Naive thymus-derived CD8-positive, alpha-beta T cell (primary cell): ENCODE measurements at places on chromosomes 5 and 9.

- no peak for DNase-seq
Measured at GRCh38 chr5:173895401-173896165, 7.4 kb downstream of the CPEB4 start.

- no peak for DNase-seq
Measured at GRCh38 chr9:91306296-91306630, 55.5 kb downstream of the AUH start.

- DNase-seq, result no peak
Measured at GRCh38 chr5:77957-78804, 13.8 kb upstream of the PLEKHG4B start.

GRCh38 chr9:77725820-77726219 lies 77.7 kb upstream of the GNA14 start:
- DNase-seq, result peak; percentile 4

DNA sequence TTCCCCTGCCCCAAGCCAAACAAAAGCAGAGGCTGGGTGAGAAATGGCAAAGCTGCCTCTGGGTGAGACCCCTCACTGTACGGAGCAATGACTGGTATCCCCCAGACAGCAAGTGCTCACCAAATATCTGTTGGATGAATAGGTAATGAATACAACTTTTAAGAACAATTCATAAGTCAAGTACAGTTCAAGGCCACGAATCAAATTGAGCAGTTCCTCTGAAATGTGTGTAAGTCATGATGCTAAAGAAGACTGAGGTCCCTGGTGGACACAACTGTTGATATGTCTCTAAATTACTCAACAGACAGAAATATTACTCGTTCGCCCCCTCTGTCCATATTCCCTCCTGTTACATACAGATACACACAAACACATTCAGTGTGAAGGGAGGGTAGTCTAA lies 160.7 kb downstream of the GLIS3 start:
- no peak for DNase-seq

GRCh38 chr9:136426787-136427186 lies 12.9 kb downstream of the INPP5E start:
- no peak for DNase-seq

DNA sequence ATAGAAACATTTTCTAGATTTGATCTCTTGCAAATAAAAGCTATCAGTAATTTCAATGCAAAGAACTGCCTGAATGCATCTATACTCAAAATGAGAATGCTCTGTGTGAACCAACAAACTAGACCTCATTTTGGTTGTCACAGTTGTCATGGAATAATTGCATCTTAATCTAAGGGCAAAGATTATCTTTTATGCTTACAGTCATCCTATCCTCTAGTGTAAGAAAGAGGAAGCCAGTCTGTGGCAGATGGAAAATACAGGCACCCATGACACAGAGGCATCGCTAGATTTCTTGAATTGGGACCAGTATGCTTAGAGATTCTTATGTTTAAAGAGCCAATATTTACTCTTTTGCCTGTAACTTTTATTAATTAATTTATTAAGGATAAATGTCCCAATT lies 95.0 kb downstream of the MACIR start:
- no peak for DNase-seq

GRCh38 chr5:170353011-170353761 lies 36.0 kb downstream of the KCNMB1 start:
- DNase-seq, result no peak

DNA sequence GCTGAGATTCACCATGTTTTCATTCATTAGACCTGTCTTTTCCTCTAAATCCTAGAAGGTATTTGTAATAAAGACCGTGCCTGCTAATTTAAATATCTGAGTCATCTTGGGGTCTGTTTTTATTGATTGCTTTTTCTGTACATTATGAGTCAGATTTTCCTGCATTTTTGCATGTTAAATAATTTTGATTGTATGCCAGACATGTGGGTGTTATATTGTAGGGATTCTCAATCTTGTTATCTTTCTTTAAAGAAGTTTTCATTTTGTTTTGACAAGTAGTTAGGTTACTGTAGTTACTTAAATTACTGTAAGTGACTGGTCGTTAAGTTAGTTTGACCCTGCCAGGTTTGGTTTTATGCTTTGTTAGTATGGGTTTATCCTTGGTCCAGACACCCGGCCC lies 35.1 kb downstream of the EXOSC2 start:
- DNase-seq, result no peak

- no peak for DNase-seq
Measured at GRCh38 chr5:156529892-156530291, 202.9 kb downstream of the SGCD start.

GRCh38 chr5:144598451-144599068 lies 427.9 kb downstream of the KCTD16 start:
- no peak for DNase-seq

DNA sequence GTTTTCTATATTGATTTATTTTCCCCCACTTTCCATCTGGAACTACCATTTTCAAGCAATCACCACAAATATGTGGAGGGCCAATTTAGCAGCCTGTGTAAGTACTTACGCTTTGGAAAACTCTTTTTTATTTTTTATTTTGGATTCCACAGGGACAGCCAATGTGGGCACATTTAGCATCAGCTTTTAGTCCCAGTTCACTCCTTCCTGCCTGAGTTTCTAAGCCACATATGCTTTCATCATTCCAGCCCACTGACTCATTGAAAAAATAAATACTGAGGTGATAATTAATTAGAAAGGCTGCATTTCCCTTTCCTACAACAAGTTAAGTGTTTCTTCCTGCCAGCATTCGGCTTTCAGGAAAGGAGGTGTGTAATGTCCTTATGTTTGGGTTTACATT lies 76.8 kb downstream of the TMEM167A start:
- DNase-seq, result no peak

DNA sequence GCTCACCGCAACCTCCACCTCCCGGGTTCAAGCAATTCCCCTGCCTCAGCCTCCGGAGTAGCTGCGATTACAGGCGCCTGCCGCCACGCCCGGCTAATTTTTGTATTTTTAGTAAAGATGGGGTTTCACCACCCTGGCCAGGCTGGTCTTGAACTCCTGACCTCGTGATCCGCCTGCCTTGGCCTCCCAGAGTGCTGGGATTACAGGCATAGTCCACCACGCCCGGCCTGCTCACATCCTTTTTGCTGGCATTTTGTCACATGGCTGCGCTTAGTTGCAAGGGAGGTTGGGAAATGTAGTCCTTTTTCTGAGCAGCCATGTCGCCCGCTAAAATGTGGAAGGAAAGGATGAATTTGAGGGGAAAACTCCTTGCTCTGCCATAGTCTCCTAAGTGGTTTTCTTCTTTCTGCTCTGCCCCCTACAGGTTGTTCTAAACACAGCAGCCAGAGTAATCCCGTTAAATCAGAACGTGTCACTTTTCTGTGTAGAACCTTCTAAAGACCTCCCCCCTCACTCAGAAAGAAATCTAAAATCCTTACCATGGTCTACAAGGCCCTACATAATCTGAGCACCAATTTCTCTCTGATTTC lies 57.8 kb upstream of the HSPA9 start:
- no peak for DNase-seq

DNA sequence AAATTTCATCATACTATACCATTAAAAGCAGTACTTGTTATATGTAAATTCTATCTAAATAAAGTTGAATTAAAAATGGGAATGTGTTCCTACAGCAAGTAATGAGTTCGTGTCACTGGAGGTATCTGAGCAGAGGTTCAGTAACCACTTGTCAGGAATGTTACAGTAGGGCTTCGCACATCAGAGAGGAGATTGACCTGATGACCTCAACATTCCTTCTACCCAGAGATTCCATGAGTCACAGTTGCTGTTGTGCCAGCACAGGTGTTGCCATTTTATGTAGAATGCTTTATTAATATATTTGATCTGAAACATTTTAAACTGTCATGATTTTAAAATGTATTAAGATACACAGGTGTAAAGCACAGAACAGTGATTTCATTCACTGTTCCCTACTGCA lies 60.3 kb downstream of the STX17 start:
- no peak for DNase-seq

- no peak for DNase-seq
Measured at GRCh38 chr9:89811356-89811755, 206.5 kb downstream of the GADD45G start.
